ENCODE measurements at places on chromosomes 5 and 9.
A peak's percentile ranks its signal among the peaks of the same experiment; 100 is the strongest.

DNA sequence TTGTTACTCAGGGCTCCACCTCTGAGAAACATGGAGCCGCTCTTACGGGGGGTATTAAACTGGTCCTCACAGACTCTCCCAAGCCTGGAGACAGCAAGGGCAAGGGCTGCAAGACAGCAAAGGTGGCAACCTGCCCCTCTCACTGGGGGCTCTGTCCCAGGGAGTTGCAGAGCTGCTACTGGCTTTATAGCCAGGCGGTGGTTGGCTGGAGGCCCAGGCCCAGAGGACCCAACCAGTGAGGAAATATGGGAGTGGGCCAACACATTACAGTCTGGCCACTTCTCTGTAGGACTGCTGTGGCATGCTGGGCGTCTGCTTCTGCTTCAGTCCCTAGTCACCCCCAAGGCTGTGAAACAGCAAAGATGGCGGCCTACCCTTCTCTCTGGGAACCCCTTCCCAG, 597.2 kb downstream of the LRRC70 start:
- DNase-seq, result no peak

DNA sequence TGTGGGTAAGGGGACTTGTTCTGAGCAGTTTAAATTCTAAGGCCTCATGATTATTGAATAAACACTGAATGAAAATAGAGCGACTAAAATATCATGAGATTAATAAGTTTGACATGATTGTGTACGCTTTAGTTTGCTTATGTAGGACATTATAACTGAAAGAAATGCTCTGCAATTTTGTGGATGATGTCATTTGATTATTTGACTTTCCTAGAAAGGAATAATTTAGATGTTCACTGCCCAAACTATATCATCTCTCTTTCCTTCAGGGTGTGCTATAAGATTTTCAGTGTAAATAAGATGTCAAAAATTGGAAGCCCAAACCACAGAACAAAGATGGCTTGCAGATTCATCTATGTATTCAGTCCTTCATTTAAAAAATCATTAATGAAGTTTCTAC, 115.7 kb upstream of the MTAP start:
- DNase-seq, result no peak

DNA sequence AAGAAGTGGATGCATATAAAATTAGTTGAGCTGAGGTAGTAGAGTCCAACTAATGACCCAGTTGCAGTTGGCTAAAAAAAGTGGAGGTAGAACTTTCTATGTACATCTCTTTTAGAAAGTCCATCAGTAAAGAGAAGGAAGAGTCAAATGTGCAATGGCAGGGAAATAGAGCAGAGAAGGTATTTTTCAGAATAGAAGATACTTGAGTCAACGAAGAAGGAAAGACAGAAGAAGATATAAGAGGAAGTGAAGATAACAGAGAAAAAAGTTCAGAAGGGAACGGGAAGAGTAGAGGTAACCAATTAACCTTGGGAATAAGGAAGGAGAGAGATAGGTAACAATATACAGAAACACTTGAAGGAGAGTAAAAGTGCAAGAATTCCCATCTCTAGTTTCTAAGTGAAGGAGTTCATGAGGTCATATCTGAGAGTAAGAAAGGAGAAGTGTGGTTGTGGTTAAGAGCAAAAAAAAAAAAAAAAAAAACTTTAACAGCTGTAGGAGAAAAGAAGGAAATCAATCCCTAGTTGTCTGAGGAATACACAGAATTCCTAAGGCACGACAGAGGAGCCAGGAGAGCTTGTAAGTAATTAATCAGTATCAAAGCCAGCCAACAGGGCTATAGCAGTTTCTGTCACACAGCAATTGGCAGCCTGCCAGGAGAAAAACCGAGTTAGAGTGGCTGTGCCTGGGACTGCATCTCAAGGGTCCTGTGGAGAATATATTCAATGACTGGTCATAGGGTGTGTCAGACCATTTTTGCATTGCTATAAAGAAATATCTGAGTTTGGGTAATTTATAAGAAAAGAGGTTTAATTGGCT, 61.0 kb downstream of the ARL15 start:
- no peak for DNase-seq

DNA sequence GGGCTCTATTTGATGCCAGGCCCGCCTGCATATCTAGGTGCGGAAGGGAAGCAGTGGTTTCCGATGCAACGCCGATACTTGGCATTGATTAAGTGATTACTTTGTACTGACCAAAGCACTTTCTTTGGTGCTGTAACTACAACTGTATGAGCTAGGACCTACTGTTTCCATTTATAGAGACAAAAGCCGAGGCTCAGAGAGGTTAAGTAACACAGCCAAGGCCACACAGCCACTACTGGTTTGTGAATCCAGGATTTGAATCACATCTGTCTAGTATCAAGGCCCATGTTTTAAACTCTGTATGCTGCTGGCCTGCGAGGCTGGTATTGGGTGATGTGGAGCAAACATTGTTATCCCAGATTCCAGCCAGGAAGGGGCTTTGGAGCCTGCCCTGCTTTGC, 41.4 kb downstream of the MVB12B start:
- DNase-seq, result no peak

DNA sequence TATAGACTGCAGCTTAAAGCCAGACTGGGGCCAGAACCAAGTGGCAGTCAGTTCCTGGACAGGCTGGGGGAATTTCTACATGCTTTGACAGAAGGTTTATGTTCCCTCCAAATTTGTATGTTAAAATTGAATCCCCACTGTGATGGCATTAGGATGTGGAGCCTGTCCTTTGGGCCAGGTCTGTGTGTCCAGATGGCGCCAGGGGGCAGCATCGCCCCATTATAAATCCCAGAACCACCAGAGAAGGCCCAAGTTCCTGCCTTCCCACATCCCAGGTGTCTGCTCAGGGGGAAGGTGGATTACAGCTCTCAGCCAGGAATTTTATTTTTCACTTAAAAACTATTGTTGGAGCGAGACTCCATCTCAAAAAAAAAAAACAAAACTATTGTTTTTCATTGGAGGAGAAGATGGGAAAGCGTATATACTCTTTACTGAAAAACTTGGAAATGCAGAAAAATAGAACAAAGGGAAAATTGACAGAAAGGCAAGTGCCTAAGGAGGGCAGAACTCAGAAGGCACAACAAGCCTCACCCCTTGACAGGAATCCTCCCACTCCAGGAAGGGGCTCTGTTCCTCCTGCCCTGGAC, 5.0 kb downstream of the IL3 start:
- peak; percentile 35 for DNase-seq
